ENCODE measurements at places on chromosomes 3 and 15.

DNA sequence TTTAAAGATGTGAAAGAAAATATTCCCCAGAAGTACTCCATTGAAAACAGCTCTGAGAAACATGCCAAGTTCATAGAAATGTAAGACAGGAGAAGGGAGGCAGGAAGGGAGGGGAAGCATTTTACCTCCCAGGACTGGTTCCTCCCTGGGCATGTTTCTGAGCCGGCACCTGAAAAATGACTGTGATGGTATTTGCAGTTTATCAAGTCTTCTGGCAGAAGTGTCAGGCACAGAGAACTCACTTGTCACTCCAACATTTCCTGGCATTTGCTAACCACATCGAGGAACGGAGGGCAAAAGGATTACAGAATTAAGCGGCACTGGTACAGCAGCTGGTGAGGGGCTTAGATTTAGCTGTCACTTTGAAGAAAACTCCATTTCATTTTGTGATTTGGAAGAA lies 1054.0 kb downstream of the TUSC7 start:
- no peak for DNase-seq

- no peak for DNase-seq
Observed at GRCh38 chr15:99102332-99103235, 2.3 kb upstream of the SYNM start.

DNA sequence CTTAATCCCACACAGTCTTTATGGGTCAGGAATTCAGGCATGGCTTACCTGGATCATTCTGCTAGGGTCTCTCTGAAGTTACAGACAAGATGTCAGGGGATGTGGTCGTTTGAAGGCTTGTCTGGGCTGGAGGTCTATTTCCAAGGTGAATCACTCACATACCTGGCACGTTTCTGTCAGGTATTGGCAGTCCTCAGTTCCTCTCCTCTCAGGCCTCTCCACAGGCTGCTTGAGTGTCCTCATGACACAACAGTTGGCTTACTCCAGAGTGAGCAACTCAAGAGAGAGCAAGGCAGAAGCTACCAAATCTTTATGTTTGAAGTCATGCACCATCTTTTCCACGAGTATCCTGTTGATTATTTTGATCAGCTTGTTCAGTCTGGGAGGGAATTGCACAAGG lies 43.9 kb upstream of the PARP14 start:
- DNase-seq = no peak

GRCh38 chr3:180749322-180749721 lies 70.0 kb upstream of the CCDC39 start:
- no peak for DNase-seq

GRCh38 chr15:83064859-83065258 lies 2.2 kb downstream of the BTBD1 start:
- no peak for DNase-seq

DNA sequence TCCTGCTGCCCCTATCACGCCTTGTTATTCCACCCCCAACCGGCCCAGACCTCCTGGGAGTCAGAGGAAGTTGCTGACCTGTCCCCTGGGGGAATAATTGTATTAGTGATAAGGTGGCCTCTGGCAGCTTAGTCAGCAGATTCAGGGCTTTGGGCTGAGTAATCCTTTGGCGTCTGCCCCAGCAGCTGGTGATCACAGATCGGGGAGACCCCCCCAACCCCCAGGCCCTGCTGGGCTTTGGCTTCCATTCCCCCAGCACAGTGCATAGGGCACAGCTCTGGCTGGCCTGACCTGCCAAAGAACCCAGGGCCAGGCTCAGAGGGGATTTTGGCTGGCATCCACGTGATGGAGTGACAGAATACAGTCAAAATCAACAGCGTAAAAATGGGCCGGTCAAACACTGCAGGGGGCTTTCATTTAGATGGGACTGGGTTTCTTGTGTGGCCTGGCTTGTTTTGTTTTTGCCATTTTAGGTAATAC lies 3.9 kb upstream of the NR2E3 start:
- no peak for DNase-seq

DNA sequence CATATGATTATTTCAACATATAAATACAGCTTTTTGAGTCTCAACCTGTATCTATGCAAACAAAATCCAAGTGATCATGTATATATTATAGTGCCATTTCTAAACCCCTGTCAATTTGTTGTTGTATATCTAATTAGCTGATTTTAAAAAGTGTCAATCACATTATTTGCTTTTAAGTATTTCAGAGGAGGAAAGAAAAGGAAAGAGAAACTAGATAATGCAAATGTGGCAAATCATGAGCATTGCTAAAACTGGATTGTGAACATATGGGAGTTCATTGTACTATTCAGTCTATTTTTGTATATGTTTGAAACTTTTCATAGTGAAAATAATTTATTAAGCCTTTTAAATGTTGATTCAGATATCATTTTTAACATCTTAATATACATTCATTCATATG lies 190.7 kb downstream of the ZIC4 start:
- no peak for DNase-seq

DNA sequence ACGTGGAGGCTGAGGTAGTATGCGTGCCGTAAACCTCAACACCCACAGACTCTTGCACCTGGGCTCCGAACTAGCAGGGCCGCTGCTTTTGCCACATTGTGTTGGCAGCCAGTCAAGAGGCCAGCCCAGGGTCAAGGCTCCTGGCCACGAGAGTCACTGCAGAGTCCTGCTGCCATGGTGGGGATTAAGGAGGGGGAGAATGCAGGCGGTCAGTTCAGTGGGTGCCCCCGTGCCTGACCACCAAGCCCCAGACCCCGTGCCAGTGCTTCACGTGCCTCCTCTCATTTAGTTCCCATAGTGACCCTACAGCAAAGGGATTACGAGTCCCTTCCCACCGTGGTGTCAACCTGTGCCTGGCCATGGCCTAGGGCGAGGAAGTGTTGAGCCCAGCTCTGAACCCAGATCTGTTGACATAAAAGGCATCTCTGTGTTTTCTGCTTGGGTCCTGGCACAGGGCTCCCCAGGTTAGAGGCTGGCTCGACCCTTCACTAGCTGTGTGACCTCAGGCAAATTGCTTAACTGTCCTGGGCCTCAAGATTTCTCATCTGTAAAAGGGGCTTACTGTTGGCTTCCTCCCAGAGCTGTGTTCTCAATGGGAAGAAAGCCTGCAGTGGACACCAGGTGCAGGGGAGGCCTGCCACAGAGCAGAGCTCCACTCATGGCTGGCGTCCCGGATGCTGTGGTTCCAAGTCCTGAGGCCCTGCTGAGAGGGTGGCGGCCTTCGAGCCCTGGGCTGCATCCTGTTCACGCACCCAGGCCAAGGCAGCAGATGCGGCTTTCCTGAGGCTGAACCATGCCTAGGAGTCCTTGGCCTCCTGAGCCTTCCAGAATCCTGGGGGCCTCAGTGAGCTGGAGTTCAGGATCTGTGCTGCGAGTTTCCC lies 32.8 kb downstream of the FBLN2 start:
- no peak for DNase-seq

DNA sequence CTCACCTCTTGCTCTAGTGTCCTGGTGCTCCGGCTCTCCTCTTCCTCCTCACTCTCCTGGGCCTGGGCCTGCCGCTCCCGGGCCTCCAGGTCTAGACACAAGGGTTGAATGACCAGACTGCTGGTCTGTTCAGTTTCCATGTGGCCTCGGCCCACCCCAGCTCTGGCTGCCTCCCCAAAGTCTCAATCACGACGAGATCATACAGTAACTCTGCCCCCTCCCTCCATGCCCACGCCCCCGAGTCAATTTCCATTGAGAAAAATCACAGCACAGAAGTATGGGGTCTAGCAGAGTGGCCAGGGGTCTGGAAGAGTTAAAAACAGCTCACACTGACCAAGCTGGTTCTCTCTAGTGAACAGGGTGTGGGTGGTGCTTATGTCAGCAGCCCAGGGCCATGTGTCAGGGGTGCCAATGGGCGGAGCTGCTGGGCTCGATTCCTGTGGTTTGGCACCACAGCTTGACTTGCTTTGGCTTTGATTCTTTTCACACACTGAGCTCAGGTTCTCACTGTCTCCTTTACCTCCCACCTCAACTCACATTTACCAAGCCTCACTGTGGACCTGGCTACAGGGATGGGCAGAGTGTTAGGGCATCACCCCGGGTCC lies 6.9 kb downstream of the C15orf62 start:
- no peak for DNase-seq

- DNase-seq = no peak
Observed at GRCh38 chr15:76339305-76340197, 3.0 kb downstream of the ISL2 start.

DNA sequence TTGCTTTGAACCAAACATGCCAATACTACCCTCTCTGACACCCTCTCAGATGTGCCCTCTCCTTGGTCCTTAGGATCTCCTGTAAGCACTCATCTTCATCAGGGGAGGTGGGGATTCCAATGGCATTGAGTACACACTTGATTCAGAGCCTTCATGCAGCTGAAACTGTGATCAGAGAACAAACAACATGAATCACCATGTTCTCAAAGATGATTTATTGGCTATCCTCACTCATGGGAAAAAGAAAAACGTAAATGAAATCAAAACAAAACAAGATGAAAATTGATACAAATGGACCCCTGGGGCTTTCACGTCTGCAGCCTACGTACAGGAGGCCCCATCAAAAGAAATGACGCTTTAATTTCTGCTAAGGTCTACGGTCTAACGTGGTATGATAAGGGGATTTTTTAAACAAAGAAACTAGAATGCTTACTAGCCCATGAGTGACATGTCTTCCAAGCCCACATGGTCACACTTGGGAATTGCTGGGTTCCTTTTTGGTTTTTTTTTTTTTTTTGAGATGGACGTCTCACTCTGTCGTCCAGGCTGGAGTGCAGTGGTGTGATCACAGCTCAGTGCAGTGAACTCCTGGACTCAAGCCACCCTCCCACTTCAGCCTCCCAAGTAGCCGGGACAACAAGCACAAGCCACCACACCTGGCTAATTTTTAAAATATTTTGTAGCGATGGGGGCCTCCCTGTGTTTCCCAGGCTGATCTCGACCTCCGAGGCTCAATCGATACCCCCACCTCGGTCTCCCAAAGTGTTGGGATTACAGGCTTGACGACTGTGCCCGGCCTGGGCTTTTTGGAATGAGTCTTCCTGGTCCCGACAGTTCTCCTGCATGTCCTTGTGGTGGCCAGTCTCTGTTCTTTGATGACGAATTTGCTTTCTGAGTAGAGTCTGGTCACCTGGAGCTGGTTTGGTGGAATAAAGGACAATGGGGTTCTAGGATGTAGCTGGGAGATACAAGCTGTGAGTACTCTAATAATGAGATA lies 202.6 kb downstream of the XXYLT1 start:
- no peak for DNase-seq
